Natural killer cell (primary cell): ENCODE measurements at places on chromosomes 16 and 17.

GRCh38 chr16:74465281-74465680 is 44.0 kb upstream of the CLEC18B start:
- DNase-seq: no peak

DNA sequence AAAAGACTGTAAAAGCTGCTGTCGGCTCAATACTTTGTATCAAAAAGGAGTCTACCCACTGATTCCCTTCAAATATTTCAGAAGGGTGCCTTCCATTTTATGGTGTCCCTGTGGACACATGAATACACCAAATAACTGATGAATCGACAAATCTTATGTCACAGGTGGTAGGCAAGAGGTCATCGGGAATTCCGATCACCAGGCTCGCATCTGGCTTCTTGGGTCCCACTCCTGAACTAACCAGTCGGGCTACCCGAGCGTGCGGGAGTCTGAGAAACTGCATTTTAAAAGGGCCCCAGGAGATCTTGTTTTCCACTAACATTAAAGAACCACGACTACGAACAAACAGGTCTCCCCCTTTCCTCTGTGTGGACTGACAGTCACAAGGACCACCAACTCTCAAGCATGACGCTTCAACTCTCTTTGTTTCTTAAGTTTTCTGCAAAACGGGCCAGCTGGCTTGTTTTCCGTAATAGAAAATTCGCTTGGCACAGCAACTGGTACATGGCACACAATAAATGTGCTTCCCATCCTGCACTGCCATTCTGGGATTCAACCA is 873 bp downstream of the PSME3IP1 start:
- no peak for DNase-seq

DNA sequence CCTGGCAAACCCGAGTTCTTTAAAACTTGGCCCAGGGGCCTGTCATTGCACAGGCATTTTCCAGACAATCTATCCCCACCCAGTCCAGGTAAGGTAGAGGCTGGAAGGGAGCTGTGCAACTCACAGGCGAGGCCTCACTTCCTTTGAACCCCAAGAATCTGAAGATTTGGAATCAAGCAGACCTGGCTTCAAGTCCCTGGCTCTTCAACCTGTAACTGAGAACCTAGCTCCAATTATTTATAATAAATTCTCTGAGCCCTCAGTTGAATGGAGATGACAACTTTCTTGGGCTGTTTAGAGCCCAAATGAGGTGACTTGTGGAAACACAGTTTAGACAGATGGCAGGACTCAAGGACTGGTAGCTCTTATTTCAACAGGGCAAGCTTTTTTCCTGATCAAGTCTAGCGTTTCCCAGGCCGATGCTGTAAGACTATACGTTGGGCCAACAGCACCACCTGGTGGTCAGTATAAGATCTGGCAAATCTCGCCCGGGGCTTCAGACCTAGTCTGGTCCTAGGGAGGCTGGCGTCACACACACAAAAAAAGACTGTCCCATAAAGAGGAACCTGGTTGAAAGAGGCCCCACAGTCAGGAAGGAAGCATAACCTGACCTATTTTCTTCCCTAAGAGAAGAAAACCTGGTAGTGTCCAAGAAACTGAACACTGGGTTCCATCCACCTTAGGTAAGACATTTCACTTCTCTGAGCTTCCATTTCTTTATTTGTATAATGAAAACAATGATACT is 117.9 kb downstream of the C17orf67 start:
- peak; percentile 59 for DNase-seq

DNA sequence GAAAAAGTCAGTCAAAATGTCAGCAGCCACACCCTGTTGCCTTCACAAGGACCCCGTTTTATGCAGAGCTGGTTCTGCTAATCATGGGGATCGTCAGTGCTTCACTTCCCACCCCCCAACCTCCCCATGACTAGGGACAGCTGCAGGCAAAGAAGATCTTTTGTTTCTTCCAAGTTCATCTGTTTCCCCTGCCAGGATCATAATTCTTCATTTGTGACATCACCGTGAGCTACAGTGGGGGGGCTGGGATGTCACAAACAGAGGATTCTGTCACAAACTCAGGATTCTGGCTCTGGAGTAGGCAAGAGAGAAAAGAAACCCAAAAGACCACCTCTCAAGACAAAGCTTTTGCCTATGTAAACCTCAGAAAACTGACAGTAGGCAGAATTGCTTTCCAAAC is 24.7 kb downstream of the DNAJC7 start:
- no peak for DNase-seq

GRCh38 chr16:47523342-47524006 is 62.3 kb downstream of the PHKB start:
- DNase-seq: peak; percentile 9

DNA sequence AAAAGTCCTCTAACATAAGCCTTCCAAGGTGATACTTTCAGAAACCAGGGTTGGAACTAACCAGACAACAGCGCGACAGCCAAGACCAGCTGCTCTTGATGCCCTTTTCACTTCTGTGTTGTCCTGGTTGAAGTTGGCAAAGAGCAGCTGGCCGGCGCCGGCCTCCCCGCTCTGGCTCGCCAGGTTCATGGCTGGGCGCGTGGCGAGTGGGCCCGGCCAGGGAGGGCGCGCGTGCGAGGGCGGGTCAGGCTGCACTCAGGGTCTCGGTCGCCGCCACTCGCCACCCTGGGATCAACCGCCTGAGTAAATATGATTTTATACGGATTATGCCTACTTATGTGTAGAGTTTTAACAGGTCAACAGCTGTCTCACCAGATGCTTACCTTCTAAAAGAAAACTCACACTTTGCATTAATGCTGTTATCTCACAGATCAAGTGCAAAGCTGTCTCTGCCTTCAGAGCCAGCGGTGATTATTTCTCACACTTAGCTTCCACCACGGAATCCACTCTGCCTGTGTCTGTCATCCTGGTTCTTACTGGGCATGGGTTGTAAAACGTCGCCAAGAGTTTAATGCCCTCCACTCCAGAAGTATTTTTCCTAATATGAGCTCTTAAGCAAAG is 13.5 kb downstream of the KCTD2 start:
- no peak for DNase-seq

- peak; percentile 27 for DNase-seq
Observed at GRCh38 chr16:67847064-67847861, at the start of gene CENPT. Gene CENPT (minus strand): TSS chr16:67847693. CDS start chr16:67833859, 13,834 bp downstream.

GRCh38 chr16:84294531-84295142 is at the start of gene WFDC1:
Gene WFDC1 (plus strand): TSS chr16:84294878. CDS start chr16:84294972, 94 bp downstream.
- no peak for DNase-seq

DNA sequence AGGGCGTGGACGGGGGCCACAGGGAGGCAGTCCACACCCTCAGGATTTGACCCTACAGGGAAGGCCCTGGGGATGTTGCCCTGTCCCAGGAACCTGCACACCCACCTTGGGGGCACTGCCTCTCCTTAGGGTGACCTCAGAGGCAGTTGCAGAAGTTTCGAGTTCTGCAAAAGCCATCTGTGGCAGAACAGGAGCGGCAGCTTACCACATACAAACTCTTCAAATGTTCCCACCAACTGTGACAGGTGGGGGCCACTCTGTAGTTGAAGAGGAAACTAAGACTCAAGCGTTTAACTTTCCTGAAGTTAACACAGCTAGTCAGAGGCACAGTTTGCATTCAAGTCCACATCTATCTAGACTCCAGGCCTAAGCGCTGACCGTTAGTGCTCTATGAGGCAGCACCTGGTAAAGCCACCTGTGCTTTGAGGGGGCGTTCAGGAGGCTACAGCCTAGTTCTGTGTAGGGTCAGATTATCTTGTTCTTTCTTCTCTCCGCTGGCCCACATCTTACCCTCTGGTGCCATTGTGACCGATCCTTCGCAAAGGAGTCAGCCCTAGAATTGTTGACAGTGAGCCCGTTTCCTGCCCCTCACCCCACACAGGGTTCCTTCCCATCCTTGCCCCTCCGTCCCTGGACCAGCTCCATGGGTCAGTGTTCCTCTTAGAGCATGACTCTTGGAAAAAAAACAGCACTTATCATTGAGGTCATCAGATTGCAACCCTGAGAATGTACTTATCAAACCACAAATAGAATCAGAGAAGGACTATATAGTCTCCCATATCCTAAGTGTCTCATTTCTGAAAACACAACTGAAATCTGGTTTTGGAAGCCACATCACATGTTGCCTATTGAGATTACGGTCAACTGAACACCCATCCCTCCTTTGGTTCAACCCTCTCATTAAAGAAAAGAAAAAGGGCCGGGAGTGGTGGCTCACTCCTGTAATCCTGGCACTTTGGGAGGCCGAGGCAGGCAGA is 45.4 kb downstream of the CDH1 start:
- no peak for DNase-seq

- DNase-seq: peak; percentile 89
Observed at GRCh38 chr16:89828199-89828869, at the start of gene SPIRE2. Gene SPIRE2 (plus strand): TSS chr16:89828475. CDS start chr16:89828551, 76 bp downstream.

DNA sequence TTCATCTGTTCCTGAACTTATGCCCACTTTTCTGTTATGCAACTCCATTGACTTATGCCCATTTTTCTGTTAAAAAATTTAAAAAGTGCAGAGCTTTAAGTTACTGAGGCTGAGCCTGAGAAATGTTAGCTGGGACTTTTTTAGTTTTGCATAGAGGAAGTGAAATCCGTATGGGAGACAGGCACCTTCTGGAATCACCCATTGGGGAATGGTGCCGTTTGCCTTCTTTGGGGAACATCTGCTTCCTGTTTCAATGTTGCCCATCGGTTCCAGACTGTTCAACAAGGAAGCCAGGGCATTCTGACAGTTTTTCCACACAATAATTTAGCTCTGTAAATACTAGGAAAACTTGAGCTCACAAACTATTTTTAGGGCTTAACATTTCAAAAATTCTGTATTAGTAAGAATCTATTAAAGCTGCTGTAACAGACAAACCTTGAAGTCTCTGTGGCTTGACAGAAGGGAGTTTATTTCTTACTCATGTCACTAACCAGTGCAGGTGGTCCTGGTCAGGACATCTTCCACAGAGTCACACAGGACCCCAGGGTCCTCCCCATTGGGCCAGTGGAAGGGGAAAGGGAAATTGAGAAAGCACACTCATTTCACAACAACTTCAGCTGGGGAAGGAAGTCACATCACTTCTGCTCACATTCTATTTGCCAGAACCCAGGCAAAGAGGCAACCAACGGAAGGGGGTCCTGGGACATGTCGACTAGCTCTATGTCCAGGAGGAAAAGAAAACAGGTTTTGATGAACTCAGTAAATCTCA is 17.2 kb downstream of the PRKCB start:
- DNase-seq: no peak
